ENCODE measurements at places on chromosomes 6 and 20.

DNA sequence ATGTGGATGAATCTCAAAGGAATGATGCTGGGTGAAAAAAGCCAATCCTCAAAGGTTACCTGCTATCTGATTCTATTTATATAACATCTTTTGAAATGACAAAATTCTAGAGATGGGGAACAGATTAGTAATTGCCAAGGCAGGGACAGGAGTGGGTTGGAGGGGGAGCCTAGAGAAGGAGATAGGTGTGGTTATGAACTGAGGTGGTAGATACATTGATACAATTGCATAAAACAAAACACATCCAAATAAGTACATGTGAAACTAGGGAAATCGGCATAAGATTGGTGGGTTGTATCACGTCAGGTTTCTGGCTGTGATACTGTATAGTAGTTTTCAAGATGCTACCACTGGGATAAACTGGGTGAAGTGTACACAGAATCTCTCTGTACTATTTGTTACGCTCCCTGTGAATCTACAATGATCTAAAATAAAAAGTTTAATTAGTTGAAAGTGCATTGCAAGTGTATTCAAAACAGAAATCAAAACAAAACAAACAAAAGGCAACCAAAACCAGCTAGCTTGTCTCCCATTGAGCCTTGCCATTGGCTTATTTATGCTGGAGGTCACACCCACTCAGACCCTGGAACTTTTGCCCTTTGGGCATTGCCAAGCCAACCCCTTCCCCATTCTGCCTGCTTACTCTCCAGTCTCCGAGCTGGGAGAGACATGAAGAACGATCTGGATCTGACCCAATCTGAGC is 27.8 kb downstream of the PPP1R16B start:
- no peak for DNase-seq

DNA sequence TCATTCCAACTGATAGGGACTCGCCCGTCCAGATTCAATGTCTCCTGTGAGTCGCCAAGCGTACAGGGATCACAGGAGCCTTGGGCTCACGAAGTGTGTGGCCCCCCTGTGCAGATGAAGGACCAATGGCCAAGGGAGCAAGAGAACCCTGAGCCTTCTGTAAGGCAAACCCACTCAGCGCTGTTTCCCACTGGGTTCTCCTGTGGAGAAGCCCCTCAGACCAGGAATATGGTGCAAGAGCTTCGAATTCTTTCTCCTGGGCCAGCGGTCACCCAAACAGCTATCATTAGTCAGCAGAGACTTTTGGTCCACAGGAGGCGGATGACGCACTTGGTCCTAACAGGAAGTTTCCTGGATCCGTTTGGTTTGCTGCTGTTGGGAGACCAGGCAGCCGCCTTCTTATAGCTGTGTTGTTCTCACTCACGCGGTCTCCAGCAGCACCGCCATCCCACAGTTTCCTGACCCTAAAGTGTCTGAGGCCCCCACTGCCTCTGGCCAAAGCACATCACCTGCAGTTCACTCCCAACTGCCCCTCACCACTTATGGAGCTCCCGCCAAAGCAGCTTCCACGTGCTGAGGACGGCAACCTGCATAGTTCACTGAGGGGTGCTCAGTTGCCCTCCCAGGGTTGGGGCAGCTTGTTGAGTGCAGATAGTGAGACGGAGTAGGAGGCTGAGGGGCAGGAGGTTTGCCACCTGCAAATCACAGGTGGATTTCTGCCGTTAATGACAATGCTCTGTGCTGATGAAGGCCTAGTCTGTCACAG is 268.6 kb downstream of the ERMARD start:
- DNase-seq: no peak

DNA sequence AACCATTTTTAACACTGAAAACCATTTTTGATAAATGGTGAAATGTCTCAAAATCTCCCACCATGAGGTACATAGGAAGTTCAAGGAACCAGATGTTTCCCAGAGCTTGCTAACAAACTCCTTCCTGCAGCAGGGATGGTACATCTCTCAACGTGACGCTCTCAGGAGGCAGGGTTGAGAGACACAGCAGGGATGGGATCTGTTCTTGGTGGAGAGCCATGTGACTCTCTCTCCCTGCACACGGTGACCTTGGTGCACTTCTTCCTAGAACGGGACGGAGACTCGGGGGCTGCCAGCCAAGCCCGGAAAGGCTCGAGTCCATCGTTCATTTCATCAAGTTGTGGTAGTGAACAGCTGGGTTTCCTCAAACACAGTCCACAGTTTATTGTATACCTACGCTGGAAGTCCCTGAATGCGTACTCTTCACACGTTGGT is 94.2 kb downstream of the FAM50B start:
- no peak for DNase-seq

- DNase-seq: no peak
Observed at GRCh38 chr6:36033935-36034334, 6.3 kb downstream of the MAPK14 start.

DNA sequence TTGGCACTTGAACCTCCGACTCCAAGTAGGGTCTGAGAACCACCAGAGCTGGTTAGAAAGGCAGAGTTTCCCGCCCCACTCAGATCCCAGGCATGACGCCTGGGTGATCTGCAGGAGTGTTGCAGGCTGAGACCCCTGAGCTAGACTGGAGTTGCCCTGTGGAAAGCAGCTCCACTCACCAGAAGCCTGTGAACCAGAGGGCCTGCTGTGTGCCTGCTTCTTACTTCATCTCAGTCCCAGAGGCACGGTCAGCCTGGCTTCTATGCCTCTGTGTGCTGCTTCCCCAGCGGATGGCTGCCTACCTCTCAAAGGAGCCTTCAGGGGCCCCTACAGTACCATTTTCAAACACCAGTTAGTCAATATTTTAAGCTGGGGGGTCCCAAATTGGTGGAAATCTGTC is 15.6 kb upstream of the CCN6 start:
- DNase-seq: no peak

GRCh38 chr20:43372051-43372450 is 85.6 kb upstream of the SRSF6 start:
- no peak for DNase-seq

DNA sequence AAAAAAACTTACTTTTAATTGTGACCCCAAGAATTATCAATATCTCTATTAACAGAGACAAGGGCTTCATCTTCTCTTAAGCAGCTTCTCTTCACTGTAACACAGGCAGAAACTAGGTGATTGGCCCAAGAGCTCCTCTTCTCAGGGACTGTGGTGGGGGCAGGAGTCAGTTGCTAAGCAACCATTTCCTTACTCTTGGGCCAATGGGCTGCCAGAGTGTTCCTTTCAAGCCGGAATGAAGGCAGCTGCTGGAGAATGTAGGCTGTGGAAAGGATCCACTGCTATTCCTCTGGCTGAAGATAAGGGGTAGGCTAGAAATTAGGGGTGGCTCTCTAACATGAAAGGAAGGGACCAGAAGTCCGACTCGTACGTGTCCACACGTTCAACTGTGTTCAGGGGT is at the start of gene SEL1L2:
TSS of gene SEL1L2 (minus strand) at position 150 of the 400 bp plus-strand sequence. CDS start at position 70, 80 bp downstream.
- DNase-seq: no peak

GRCh38 chr6:20200761-20201630 is 11.3 kb downstream of the MBOAT1 start:
- DNase-seq: no peak

- no peak for DNase-seq
Observed at GRCh38 chr6:105746509-105746908, 339.6 kb upstream of the PRDM1 start.

DNA sequence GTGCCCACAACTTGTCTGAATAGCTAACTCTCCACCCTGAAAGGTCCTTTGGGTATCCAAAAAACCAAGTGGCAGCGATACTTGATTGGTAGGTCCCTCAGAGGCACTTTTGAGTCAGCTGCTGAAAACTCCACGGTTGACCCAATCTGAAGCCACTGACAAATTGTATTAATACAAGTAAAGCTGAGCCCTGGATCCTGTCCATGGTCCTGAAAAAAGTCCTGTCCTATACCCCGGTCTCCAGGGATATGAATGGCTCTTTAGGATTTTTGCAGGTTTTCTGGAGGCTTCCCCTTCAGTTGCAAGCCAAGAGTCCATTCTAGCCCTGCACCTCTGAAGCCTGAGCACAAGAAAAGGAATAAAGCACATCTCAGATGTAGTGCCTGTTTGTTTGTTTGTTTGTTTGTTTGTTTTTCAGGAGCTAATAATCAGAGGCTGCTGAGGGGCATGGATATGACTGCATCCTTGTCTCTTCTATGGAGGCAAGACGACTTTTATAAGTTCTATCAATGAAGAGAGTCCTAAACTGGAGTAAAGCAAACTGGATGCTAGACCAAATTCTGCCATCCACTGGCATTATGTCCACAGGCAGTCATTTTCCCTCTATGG is 1.7 kb upstream of the SLC12A5 start:
- DNase-seq: no peak

DNA sequence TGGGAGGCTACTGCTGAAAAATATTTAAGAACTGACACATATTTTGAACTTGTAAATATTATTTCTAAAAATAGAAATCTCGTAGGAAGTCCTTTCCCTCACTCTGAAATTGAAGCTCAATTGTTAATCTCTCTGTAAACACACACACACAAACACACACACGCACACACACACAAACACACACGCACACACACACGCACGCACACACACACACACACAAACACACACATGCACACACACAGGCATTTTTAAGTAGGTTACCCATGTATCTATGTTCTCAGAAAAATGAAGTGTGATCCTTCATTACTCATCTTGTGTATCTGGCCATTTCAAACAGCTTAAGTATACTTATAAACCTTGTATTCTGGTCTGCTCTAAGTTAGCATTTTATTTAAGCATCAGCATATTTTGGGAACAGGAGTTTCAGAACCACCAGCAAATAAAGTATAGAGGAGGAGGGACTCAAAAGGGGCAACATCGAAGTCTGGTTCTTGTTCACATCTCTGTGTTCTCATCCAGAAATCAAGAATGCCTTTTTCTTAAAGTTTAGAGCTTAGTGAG is 11.6 kb downstream of the CCN6 start:
- no peak for DNase-seq

DNA sequence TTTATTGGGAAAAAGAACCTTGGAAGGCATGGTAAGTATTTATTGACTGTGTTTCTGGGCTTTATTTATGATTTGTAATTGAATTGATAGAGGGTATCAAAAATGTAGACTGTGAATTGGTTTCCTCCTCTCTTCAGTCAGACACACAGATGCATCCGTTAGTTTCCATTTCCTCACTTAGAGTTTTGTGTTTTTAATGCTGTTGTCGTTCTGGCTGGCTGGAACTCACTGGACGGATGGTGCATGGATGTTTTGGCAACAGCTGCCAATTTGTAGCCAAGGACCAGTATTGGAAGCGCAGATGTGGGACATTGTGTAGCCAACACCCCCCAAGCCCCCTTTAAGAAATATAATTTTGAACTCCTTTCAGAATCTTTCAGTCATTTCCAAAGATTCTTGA is 134.5 kb downstream of the JARID2 start:
- DNase-seq: no peak

DNA sequence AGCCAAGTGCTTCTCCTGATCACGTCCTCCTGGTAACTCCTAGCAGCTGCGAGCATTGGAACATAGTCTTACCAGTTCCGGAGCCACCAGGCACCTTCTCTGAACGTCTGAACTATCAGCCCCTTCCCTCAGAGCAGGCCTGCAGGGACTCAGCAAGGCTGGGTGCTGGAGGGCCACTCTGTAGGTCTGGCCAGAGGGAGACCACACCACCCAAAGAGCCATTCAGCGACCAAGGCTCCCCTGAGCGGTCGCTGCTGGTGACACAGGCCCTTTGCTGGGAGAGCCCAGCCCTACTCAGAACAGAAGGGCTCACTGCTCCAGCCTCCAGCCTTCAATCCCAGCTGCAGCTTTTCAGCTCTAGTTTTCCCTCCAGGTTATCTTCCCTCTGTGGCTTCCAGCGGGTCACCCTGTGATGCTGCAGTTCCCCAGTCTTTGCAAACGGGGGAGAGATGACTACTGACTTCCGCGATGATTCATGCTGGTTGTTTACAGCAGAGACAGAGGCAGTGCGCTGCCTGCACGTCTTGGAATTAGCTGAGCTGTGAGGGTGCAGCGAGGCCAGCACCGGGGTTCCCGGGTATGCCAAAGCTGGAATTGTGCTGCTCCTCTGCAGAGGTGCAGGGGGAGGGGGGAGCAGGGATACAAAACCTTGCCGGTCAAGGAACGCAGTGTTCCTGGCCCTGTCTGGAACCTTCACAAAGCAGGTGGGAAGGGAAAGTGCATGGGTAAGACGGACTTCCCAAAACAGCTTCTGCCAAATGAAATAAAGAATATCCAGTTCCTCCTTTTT is 161.4 kb downstream of the LY86 start:
- no peak for DNase-seq

GRCh38 chr6:142322504-142323198 is 20.8 kb downstream of the ADGRG6 start:
- DNase-seq: no peak

DNA sequence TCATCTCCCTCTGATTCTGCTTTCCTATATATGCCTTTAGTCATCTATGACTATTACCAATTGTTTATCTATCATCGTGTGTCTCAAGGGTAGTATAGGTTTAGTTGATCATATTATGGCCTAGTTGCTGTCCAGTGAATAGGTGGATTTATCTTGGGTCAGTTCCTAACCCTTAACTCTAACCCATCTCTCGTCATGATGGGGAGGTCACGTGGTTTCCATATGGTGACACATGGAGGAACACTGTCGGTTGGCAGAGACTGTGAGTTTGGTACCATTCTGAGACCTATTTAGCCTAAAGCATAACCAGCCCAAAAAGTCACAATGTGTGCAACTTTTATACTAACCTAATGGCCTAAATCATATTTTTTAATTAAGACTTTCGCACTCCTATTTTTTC is 103.5 kb downstream of the SAMD5 start:
- DNase-seq: no peak
